ENCODE measurements at places on chromosomes 2 and 18.
A peak's percentile ranks its signal among the peaks of the same experiment; 100 is the strongest.

DNA sequence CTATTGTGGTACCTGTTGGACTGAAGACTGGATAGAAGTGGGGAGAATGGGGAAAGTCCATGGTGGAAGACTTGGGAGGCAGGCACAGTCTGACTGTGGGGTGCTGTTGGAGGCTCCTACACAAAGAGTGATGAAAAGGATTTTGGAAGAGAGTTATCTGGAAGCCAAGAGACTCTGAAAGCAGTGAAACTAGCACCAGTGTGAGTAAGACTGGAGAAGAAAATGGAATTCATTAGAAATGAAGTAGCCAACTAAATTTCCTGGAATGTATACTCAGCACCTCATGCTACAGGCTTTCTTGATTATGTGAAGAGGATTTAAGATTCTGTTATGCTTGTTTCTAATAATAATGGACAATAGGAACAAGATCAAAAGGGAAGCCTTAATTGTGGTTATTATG, 27.7 kb downstream of the ELP2 start:
- DNase-seq = no peak

DNA sequence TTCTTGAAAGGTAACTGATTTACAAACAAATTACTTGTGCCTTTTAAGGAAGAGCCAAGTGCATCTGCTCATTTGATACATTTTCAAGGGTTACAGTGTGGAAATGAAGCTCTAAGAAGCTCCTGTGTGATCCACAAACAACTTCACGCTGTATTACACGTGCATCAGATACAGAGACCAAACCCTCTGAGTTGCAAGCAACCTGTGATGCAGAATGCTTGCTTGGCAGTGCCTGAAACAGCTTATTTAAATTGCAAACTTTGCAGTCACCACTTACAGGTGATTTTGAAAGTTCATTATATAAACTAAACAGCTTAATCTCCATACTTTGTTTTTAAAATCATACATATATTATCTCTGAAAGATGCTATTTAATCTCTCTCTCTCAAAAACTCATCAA, 50.1 kb downstream of the ZEB2 start:
- no peak for DNase-seq

DNA sequence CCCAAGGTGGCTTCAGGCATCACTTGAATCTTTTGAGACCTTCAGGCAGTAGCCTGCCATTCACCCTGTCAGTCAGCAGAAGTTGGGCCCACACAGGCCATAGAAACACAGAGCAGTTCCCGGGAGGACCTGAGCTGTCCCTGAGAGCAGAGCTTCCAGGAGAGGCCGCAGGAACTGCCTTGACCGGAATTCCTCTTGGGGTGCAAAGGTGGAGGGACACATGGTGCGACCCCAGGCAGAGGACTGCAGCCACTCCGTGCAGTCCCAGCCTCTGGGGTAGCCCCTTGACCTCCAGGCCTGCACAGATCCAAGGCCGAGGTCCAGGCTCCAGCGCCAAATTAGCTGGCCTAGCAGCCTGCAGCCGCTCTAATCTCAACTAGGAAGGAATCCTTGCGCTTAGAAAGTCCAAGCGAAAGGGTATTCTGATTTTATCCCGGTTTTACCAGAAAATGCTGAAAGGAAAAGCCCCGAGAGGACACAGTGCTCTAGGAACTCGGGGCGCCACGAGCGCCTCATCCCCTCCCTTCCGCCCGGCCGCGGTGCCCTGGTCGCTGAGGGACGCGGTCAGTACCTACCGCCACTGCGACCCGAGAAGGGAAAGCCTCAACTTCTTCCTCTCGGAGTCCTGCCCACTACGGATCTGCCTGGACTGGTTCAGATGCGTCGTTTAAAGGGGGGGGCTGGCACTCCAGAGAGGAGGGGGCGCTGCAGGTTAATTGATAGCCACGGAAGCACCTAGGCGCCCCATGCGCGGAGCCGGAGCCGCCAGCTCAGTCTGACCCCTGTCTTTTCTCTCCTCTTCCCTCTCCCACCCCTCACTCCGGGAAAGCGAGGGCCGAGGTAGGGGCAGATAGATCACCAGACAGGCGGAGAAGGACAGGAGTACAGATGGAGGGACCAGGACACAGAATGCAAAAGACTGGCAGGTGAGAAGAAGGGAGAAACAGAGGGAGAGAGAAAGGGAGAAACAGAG, 5.4 kb downstream of the SIX2 start:
- no peak for DNase-seq

DNA sequence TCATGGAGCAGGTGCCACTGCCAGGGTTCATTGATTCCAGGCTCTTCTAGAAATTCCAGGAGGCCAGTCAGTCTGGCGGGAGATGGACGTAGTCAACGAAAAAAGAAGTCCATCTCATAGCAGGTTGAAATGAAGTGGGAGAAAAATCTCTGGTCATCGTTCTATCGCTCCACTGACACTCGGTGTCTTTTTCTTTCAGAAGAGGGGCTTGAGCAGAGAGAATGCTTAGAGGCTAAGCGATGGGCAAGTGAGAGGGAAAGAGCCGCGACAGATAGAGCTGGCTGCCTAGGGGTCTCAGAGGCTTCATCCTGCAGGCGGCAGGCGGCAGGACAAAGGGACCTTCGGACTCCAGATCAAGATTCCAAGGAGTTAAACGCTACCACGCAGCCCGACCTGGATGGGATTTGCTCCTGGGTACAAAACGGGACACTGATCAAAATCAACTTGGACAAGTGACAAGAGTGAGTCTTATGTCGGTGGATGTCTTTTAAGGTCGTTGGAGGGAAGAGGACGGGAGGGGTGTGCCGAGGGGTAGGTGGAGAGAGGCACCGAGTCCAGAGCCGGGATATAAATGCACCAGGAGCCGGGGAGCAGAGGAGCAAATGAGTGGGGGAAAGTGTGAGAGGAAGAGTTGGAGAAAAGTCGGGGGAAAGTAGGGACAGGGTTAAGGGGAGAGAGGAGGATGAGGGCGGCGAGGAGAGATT, 677 bp upstream of the TMEM178A start:
- DNase-seq = no peak

GRCh38 chr2:172098650-172099471, 3.8 kb downstream of the DLX2 start:
- DNase-seq = no peak

GRCh38 chr2:110740747-110741349, 8.5 kb downstream of the ACOXL start:
- DNase-seq = no peak

DNA sequence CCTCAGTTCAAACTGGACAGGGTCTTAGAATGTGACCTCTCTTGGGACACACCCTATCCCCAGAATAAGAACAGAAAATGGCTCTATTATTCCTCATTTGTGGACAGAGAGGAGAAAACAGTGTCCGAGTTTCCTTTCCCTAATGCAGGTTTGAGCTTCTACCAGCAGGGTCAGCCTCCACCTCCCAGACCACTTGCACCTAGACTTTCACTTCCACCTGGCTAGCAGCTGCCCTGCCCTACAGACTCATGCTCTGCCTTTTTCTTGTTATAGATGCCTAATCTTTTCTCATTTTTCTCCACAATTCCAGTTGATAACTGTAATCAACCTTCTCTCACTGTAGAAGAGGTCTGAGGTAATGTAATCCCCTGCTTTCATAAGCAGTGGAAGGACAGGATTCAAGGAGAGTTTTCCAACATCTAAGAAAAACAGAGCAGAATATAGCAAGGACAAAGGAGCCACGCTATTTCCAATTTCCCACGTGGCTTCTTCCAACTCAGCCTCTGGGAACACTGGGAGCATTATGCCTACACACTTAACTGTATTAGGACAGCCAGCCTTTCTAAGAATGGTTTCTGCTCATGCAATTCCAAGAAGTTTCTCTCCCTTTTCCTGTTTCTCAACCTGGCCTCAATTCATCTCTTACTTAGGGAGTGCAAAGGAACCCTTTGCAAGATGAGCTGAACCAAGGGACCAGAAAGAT, 239.8 kb downstream of the BCL11A start:
- no peak for DNase-seq

DNA sequence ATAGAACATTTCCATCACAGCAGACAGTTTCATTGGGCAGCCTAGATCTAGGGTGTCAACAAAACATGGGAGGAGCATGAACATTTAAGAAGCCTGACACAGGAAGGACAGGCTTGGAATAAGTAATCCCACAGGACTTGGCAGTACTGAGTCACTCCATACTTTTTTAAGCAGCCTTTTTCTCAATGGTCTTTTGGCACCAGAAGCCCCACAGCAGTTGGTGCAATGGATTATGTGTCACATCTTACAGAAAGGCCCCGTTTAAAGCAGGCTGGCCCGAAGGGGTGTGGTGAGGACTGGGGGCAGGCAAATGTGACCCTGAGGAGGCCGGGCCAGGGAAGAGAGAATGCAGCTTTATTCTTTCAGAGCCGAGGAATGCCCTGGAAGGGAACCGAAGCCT, 26.6 kb downstream of the SPTBN1 start:
- DNase-seq = no peak

- no peak for DNase-seq
Observed at GRCh38 chr2:10993001-10993481, 81.3 kb downstream of the KCNF1 start.

DNA sequence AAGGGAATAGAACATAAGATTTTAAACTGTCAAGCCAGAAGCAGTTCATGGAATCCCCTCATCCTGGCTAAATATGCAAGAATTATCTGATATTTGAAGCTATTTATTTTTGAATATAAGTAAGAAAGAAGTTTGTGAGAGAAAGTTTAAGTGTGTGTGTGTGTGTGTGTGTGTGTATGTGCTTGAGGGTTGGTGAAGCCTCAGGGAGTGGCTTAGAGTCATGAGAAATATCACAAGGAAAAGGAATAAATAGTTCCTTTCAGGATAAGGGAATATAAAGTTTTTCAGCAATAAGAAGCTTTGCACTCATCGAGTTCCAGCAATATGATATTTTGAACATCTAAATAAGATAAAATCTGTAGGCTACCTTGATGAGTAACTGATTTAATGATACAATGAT, 359.6 kb downstream of the MEIS1 start:
- no peak for DNase-seq

DNA sequence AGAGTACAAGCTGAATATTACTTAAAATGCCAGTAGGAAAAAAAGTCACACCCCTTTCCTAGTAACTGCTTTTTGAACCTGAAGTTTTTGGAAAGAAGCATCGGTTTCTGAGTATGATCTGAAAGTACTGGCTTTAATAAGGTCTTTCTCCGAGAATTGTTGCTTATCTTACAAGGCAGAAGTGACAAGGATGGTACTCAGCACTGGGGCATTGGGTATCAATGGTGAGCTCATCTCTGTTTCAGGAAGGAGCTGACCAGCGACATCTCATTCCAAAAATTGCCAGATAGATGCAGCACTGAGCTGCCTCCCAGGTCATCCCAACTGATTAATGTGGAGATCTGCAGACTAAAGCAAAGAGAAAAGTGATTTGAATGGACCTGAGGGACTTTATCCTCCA, 85.4 kb downstream of the FMNL2 start:
- DNase-seq = no peak

DNA sequence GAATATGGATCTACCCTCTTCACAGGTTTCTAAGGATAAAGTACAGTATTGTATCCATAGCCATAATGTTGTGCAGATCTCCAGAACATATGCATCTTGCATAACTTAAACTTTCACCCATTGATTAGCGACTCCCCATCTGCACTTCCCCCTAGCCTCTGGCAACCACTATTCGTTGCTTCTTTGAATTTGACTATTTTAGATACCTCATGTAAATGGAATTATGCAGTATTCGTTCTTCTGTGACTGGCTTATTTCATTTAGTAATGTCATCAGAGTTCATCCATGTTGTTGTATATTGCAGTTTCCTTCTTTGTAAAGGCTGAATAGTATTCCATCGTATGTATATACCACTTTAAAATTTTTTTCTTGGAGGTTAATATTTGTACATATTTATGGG, 128.9 kb downstream of the SMAD7 start:
- DNase-seq = no peak

GRCh38 chr2:200129721-200130462, 174.5 kb downstream of the MAIP1 start:
- DNase-seq = no peak

DNA sequence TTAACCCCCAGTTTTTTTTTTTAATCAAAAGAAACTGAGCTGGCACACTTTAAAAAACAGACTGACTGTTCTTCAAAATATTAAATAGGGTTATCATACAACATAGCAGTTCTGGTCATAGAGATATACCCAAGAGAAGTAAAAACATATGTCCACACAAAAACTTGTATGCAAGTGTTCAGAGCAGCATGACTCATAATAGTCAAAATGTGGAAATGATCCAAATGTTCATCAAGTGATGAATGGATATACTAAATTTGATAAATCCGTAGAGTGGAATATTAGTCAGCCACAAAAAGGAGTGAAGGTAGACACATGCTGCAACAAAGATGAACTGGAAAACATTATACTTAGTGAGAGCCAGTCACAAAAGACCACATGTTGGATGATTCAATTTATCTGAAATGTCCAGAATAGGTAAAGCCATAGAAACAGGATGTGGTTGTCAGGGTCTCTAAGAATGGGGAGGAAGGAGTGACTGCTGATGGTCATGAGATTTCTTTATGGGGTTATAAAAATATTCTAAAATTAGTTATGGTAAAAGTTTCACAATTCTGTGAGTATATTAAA, 5.1 kb downstream of the SMIM21 start:
- DNase-seq = no peak

- no peak for DNase-seq
Observed at GRCh38 chr2:100748673-100749072, 71.3 kb upstream of the NPAS2 start.

- no peak for DNase-seq
Observed at GRCh38 chr2:64392529-64392928, 61.4 kb upstream of the LGALSL start.

GRCh38 chr2:38610851-38611801, 8.4 kb upstream of the HNRNPLL start:
- DNase-seq = peak; percentile 14

- no peak for DNase-seq
Observed at GRCh38 chr2:143819190-143819735, 690.0 kb downstream of the ARHGAP15 start.

DNA sequence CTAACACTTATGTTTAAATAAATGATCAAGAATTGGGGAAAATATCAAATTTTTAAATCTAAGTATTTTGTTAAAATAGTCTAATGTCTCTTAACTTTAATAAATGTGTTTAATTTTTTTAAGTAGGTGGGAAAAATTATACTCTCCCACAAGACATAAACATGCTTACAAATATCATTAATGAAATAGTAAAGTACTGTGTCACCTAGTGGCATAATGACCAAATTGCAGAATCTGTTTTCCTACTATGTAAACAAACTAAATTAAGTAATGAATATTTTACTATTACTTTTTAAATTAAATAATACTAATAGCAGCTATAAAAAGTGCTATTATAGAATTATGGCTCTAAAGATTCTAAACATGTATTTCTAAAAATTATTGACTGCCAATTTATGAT, 52.0 kb upstream of the CHAC2 start:
- DNase-seq = no peak

- DNase-seq = no peak
Observed at GRCh38 chr18:37383846-37384595, 181.6 kb downstream of the CELF4 start.

DNA sequence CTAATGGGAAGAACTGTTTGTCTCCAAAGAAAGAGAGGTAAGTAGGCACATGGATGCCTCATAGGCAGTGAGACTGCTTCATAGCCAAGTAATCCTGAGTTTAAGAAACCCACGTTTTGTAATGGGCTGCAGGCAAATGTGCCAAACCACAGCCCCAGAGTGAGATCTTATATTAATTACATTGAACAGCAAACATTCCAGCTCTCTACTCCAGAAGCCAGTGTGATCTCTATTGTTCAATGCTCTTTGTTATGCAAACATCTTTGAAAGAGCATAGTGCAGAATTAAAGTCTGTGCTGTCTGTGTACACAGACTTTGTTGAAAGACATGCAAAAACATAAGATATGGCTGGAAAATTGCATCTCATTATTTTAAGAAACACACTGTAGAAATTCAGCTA, 720.8 kb upstream of the REG3G start:
- no peak for DNase-seq

- DNase-seq = no peak
Observed at GRCh38 chr2:25158096-25158852, 10.1 kb downstream of the POMC start.
